ENCODE measurements at places on chromosomes 12 and 14. TPM values are rescaled to one million over a fixed set of nuclear protein-coding genes. Genes with fewer than 3 reads are reported as not detected.

CIDEB gene
- 21.8 TPM for total RNA-seq

DNA sequence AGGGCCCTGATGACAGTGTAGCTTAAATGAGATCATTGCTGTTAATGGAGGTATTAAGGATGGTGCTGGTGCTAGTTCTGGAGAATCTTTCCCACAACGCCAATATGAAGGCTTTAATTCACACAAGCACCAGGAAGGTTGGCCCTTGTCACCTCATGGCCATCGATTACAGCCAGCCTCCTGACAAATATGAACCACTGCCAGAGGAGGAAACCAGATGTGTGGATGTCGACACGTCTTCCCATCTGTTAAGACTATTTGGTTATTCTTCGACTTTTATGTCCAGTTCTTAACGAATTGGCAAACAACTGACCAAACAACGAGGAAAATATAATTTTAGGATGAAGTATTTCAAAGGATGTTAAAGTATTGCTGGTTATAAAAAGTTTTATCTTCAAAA is 79.5 kb downstream of the PIK3C2G start:
- H3K4me1 ChIP-seq: no peaks in the 10 kb centered on the region
- H3K36me3 ChIP-seq: no peaks in the 10 kb centered on the region

PRIM1 gene
- 69.2 TPM for total RNA-seq

KLRB1 gene
- total RNA-seq: not detected

GRCh38 chr12:116202433-116202832 is 75.1 kb downstream of the MED13L start:
- peaks cover 15% of the 10 kb centered on the region for H3K4me1 ChIP-seq
- no peak overlapping the region for H3K27ac ChIP-seq
- H3K27me3 ChIP-seq: no peaks in the 10 kb centered on the region
- H3K36me3 ChIP-seq: peaks cover 13% of the 10 kb centered on the region
- DNase-seq: no peak

GRCh38 chr12:48991247-48992050 is 7.7 kb downstream of the DDN start:
- H3K4me1 ChIP-seq: peaks cover 14% of the 10 kb centered on the region
- DNase-seq: no peak
- no peak overlapping the region for H3K27ac ChIP-seq

- H3K27me3 ChIP-seq: no peaks in the 10 kb centered on the region
- H3K4me1 ChIP-seq: no peaks in the 10 kb centered on the region
- H3K4me3 ChIP-seq: no peak overlapping the region
- H3K36me3 ChIP-seq: no peaks in the 10 kb centered on the region
Measured at GRCh38 chr14:37179896-37180502, 7.6 kb upstream of the SLC25A21 start.

All from activated CD4-positive, alpha-beta T cell treated with anti-CD3 and anti-CD28 coated beads, Interleukin-2, amount 10 ng/mL, durations not matched to agents 24 days and 14 days (primary cell).